ENCODE measurements at places on chromosomes 13 and 19.

GRCh38 chr13:88602786-88603777, 931.9 kb downstream of the SLITRK5 start:
- DNase-seq: no peak

GRCh38 chr19:13507053-13507611, 853 bp upstream of the CACNA1A start:
- no peak for DNase-seq

- no peak for DNase-seq
Measured at GRCh38 chr19:1935484-1936208, 5.3 kb upstream of the CSNK1G2 start.

DNA sequence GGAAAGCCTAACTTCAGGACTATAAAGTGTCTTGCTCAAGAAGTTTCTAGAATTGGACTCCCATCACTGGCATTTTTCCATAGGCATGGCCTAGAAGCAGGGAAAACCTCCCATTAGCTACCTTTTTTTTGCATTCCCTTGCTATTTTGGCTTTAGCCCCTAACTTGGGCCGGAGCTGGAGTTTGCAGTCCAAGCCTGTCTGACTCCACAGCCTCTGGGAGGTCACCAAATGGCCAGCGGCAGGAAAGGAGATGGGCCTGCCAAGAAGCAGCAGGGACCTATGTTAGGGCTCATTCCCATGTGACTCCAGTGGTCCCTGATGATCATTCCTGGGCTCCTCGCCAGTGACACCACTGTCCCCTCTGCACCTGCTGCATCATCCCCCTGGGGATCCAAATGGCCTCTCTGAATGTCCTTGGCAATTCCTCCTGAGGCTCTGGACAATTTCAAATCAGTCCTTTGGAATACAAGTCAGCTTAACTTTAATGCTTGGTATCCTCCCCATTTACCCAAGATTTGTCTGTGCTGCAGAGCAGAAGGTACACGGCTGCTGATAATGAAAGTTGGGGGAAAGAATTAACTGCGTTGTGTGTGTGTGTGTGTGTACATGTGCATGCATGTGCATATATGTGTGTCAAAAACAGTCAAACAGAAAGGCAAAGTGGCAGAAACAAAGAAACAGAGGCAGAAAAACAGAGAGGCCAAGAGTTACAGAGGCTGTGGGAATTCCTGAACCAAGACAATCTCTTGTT, 69.8 kb upstream of the SERP2 start:
- DNase-seq: no peak

- no peak for DNase-seq
Measured at GRCh38 chr13:84405286-84405685, 523.0 kb upstream of the SLITRK1 start.

DNA sequence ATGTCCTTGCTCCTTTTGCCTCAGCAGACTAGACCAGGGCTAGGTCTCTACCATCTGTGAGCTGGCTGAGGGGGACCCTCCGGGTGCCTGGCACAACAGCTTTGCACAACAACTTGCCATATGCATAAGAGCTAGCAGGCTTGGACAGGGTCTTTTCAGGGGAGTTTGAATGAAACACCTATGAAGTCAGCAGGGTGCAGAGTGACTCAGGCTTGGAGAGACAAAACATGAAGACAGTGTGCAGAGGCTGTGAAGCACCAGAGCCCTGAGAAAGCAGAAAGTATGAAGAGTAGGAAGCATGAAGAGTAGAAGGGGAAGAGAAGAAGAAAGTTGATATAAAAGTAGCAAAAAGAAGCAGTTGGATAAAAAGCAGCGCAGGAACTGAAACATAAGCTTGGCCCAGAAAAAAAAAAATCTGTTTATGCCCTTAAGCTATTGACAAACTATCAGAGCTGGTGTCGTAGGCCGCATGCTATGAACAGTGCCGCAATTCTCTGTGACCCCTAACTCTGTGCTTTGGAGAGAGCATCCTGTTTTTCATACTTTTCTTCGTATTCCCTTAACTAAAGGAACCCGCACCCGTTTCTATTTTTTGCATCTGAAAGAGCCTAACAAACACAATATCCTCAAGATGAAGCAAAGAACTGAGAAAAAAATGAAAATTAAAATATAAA, 52.7 kb upstream of the FAM216B start:
- DNase-seq: no peak

GRCh38 chr19:2187159-2187558, 23.4 kb downstream of the DOT1L start:
- no peak for DNase-seq

DNA sequence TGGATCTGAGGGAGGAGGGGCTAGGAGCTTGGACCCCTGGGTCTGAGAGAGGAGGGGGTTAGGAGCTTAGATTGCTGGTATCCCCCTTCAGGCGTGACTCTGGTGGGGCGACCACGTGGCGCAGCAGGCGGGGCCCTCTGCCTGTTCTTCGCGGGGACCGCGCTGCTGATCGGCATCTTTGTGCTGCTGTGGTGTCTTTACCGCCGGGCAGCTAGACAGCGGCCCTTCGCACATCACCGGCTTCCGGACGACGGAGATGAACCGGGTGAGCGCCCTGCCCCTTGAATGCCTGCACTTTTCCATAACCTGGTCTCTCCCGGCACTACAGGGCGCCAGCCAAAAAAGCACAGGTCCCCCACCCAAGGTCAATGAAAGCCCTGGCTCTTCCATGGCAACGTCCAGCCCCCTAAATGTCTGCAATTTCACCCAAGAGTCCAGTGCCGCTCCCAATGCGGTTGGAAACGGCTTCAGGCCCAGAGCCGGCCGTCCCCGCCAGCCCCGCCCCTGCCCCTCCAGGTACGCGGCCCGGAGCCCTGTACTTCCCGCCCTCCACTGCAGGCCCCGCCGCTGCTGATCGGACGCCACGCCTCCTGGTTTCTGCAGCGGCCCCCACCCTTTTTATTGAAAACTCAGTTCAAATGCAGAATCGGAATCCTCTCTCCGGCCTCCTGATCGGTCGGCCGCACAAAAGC, 2.8 kb downstream of the GFY start:
- no peak for DNase-seq

DNA sequence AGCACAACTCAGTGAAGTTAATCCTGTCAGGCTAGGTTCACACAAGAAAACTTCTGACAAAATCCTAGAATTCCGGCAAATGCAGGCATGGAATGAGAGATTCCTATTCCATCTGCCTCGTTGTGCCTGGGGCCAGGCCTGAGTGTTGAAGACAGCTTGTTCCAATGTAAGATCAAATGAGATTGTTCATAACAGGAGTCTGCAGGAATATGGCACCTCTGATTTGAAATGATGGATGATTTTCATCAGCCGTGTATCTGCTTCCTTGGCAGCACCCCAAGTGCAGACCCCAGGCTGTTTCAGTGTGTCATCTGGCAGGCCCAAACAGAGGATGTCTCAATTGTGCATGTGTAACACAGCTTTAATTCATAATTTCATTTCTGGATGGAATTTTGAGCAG, 35.3 kb upstream of the SACS start:
- no peak for DNase-seq

DNA sequence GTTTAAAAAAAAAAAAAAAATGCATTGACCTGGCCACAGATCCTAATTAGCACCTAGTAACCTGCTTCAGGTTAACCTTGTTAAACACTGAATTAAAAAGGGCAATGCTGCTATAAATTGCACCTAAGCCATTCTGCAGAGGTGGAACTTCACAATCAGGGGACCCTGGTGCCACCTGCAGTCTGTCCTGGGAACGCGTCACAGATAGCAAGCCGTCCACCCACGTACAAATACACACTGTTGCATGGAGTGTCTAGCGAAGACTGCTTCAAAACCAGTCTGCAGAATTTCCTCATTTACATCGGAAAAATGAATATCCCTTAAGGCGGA, 169.3 kb downstream of the COL4A1 start:
- DNase-seq: peak; percentile 35

DNA sequence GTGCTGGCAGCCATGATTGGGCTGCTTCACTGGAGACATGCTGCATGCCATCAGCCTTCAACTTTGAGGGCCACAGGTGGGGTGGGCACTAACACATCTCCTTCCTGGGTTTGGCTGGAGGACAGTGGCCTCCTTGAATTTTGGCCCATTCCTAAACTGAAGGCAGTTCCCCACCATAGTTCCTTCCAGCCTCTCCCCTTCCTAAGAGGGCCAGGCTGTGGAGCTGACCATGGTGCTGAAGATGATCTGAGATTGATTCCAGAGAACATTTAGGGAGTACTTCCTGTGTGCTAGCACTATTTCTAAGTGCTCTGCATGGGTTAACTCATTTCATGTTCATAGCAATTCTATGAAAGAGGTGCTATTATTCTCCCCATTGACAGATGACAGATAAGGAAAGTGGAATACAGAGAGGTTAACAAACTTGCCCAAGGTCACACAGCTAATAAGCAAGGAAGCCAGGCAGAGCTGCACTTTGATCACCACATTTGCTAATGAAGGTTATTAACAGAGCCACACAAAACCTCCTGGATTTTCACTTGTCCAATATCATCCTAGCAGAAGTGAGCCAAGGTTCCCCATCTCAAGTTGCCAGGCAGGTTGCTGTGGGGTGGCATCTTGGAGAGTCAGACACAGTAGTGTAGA, 175.3 kb downstream of the ZIC5 start:
- no peak for DNase-seq

DNA sequence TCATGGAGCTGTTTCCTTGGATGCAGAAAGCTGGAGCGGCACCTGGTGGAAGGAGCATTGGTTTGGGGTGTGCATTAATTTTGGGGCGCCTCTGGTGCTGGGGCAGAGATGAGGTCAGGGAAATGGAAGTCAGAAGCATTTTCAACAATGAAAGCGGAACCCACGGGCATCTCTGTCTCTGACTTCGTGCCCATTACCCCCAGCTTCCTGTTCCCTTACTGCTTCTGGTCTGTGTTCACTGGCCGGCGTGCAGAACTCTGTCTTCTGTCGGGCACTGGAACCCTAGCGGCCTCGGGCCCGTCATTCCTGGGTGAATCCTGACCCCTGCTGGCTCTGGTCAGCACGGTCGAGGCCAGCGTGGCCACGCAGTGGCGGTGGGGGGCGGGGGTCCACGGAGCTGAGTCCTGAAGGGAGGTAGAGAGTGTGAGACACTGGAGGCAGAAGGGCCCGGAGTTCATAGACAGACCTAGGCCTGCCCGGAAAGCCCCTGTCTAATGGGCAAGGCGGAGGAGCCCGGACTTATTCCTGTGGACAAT, 7.9 kb upstream of the LINGO3 start:
- no peak for DNase-seq

GRCh38 chr19:16795731-16796130, 33.5 kb upstream of the SIN3B start:
- no peak for DNase-seq

GRCh38 chr13:30743319-30744055, 8.1 kb downstream of the ALOX5AP start:
- DNase-seq: no peak

Data from activated CD4-positive, alpha-beta T cell treated with anti-CD3 and anti-CD28 coated beads for 4 hours (primary cell).